Pulmonary artery endothelial cell (primary cell): ENCODE measurements at places on chromosomes 12 and 14.

GRCh38 chr12:65171073-65171472 is 1.7 kb downstream of the LEMD3 start:
- DNase-seq = no peak

DNA sequence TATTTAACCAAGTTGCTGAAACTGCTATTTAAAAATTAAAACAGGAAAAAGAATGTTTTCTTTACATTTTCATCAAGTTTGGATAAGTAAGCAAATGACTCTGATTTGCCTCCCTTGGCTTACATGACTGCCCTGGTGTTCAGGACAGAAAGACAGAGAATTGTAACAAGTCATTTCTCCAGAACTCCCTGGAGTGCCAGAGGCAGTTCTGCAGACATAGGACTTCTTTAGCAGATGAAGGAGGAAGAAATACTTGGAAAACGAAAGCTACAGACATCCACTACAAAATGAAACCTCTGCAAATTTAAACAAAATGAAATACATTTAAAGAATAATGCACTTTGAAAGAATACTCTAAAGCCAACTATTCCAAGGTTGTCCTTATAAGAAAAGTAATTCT is 253.9 kb downstream of the LRFN5 start:
- no peak for DNase-seq

DNA sequence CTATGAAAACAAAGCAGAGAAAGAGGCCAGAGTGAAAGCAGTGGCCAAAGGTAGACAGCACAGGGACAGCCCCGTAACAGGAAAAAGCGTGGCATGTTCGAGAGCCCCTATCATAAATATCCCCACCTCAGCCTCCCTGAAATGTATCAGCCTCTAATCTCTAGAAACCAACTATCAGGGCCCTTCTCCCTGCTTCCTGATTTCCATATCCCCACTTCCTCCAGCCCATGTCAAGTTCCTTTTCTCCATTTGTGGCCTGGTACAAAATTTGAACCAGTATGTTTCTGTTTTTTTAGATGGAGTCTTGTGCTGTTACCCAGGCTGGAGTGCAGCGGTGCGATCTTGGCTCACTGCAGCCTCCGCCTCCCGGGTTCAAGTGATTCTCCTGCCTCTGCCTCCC is 16.9 kb downstream of the DEPDC4 start:
- no peak for DNase-seq

DNA sequence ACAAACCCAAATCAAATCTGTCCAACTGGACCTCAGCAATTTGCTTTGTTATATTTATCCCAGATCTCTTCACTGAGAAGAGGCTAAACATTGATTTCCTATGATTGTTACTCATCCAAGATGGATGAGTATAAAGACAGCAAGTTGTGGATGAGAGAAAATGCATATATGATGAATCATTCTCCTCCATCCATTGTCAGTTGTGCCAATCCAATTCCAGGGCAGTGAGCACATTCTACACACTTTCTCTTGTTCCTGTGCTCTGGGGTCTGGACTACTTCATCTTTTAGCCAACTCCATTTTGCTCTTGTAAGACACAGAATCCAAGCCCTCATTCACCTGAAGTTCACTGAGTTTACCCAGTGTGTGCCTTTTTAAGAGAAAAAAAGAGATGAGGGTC is 105.7 kb downstream of the GCH1 start:
- DNase-seq = no peak

DNA sequence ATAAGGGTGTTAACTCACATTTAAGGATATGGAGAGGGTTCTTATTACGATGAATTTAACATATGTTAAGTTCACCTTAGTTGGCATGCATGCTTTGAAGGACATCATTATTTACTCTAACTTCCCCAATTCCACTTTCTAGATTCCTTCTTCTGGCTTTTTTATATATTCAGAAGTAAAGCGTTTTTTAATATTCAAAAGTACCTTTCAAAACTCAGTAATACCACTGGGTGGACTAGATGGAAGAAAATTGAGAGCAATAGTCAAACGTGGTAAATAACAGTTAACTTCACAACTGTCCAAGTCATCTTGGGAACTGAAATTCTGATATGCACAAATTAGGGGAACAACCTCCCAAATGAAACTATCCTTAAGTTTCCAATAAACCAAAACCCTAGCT is 9.1 kb downstream of the SINHCAF start:
- no peak for DNase-seq

GRCh38 chr12:104768033-104768432 is 190.1 kb downstream of the SLC41A2 start:
- no peak for DNase-seq

- no peak for DNase-seq
Measured at GRCh38 chr14:89245802-89246201, 171.2 kb downstream of the FOXN3 start.

DNA sequence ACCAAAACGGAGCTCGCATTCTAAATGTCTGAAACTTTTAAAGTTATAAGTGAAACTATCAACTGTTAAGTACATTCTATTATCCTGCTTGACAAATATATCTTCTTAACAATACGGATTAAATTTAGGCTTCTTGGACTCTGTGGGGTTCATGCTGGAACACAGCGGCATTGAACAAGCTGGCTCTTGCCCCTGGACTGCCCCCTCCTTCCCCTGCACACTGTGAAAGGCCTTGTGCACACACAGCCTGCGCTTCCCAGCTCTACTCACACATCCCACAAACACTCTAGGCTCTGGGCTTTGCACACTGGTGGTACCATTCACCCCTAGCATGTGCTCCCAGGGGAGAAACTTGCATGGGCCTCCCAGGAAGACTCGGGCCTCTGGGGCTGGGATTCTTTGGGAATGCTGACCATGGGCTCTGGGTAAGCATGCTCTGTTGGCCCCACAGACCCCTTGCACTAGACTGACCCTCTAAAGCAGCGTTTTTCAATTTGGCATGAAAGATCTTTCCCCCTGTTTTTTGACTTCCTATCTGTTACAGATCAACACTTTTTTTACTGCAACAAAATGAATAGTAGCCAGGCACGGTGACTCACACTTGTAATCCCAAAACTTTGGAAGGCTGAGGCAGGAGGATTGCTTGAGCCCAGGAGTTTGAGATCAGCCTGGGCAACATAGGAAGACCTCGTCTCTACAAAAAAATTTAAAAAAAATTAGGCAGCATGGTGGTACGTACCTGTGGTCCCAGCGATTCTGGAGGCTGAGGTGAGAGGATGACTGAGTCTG is 96.2 kb upstream of the CPM start:
- no peak for DNase-seq

GRCh38 chr14:31926123-31926522 is 151.0 kb upstream of the ARHGAP5 start:
- DNase-seq = no peak

- DNase-seq = no peak
Measured at GRCh38 chr12:68200854-68201253, 24.8 kb downstream of the IL26 start.

- DNase-seq = no peak
Measured at GRCh38 chr12:128797119-128798118, 26.3 kb downstream of the SLC15A4 start.

GRCh38 chr12:71999795-72000194 is 61.1 kb downstream of the TPH2 start:
- no peak for DNase-seq

- DNase-seq = peak; percentile 60
Measured at GRCh38 chr12:104055686-104056388, 5.8 kb upstream of the GLT8D2 start.

DNA sequence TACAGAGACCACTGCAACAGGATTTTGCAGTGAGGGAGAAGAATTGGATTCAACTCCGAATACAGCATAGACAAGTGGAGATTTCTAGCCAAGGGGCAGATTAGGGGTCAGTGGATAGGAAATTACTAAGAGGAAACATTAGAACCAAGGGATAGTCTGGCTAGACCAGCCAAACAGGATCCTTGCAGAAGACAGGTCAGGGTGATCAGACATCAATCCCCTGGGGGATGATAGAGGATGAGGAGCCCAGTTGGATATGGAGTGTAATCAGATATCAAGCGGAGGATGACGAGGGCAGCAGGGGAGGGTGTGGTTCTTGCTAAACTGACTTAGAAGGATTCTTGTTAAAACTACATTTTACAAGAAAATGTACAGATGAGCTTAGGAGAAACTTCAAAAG is 424.4 kb downstream of the DAD1 start:
- no peak for DNase-seq

DNA sequence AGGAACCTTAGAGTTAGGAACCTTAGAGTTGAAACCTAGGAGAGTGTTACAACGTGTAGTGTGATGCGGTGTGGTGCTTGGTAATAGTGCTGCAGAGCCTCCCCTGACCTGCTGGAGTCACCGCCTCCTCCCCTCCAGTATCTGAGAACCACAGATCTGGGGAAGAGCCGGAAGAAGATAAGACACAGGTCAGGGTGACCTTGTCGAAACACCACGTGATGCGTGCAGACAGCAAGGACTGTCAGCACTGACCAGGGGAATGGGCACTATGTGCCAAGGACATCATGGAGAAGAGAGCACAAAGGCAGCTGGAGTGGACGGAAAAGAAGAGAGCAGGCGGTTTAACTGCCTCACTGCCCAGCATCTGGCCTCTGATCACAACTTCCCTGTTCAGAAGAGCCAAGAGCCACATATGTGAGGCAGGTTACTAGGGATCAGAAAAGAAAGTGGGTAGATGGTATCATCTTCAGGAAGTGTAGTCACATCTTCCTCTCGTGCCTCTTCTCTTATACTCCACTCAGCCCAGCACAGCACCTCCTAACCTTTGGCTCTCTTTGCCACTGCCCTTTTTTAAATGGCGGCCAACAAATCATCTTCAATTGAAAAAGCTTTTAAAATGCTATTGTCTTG is 93.7 kb downstream of the TESC start:
- DNase-seq = no peak

GRCh38 chr12:86137936-86138335 is 118.3 kb downstream of the MGAT4C start:
- DNase-seq = peak; percentile 52

GRCh38 chr12:123120452-123121166 is 30.3 kb downstream of the PITPNM2 start:
- DNase-seq = no peak

- DNase-seq = no peak
Measured at GRCh38 chr12:11676052-11676451, 26.6 kb downstream of the ETV6 start.

- DNase-seq = no peak
Measured at GRCh38 chr14:34610101-34610500, 19.8 kb downstream of the SNX6 start.

- no peak for DNase-seq
Measured at GRCh38 chr12:91177381-91177780, 5.2 kb downstream of the DCN start.

DNA sequence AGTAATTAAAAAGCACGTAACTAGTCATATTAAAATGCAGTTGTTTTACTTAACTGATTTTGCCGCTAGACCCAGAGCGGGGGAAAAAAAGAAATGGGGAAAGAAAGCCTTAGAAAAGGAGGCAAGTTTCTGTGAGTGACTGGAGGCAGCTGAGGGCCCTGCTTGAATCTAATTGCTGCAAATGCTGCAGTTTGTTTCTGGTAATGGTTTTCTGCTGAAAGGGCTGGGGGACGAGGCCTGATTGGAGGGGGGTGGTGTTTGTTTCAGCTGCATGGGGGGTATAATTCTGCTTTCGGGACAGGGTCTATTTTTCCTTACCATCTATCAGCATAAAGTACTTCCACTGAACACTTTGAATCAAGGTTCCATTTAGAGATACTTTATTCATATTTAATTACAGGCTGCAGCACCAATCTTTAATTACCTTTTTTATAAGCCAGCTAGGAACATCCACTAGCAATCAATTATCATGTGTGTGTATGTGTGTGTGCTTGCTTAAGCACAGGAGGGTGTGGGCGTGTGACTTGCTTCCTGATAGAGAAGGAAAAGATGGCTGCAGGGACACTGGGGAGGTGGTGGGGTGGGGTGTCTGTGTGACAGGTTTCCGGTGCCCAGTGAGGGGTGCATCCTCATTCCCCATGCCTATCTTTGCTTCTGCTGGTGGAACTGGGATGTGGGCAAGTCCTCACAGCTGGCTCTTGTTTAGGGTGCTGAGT is 83.4 kb downstream of the ADCK1 start:
- no peak for DNase-seq

GRCh38 chr12:46723629-46724419 is 102.0 kb downstream of the SLC38A4 start:
- DNase-seq = no peak

- DNase-seq = no peak
Measured at GRCh38 chr14:104532191-104532555, 47.4 kb upstream of the C14orf180 start.
